OCI-M1 (cell line): ENCODE measurements at places on chromosomes 2 and 18.

GRCh38 chr2:150571121-150571520, 83.7 kb upstream of the RND3 start:
- DNase-seq = no peak

DNA sequence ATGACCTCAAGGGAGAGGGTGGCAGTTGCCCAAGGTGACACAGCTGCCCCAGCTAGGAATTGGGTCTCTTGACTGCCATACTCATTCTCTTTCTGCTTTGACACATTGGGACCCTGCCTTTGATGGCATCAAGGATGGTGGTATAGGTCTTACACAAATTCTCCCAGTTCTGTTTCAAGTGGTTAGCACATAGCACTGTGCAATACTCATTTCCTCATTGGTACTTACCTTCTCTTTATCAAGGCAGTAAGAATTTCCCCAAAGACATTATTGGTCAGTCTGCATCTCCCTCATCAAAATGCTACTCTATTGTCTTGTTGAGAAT, 35.9 kb upstream of the CCDC93 start:
- no peak for DNase-seq

DNA sequence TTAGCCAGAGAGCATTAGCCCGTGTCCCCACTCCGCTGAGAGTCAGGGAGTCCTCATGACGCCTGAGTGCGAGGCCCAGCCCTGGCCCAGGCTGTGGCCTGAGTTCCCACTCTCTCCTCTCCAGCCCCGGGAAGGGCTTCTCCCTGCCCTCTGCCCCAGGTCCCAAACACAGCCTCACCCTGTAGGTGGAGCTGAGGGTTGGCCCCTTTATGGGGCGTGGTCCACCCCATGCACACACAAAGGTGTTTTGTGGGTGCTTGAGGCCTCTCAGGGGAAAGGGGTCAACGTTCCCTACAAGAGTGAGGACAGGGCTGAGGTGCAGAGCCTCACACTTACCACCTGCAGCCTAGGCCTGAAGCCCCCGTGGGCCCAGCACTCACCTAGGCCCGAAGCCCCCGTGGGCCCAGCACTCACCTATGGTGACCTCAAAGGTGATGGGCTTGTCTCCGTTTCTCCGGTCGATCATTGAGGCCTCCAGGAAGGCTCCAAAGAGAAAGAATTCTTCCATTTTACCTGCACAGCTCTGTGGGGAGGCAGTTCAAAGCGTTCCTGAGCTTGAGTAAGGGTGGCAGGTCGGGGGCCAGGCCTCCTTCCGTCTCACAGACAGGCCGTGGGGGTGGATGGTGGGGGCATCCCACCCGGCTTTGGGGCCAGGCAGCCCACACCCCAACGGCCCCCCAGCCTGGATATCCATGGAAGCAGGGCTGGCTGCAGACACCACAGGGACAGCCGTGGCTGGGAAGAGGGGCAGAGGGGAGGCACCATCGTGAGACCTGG, 2.1 kb upstream of the OTOF start:
- no peak for DNase-seq

GRCh38 chr2:76851000-76851399, 671.2 kb downstream of the LRRTM4 start:
- DNase-seq = no peak

GRCh38 chr2:229610333-229610732, 104.0 kb downstream of the DNER start:
- no peak for DNase-seq

DNA sequence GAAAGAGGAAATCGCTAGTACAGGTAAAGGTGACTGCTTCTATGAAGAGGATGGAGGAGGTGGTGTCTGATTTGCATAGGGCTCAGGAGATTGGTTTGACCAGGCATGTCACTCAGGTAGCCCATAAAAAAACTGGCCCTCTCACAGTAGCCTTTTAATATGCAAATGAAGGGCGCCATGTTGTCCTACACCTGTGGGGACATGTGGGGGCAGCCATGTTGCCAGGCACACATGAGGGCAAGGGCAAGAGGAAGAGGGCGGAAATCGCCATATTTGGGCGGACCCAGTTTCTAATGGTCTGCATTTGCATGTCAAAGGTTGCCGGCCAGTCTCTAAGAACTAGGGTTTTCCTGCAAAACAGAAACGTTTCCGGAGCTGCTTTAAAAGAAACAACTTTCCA, 1330.6 kb downstream of the DSC3 start:
- no peak for DNase-seq
